ENCODE measurements at places on chromosomes 16 and 17. TPM values are rescaled to one million over a fixed set of nuclear protein-coding genes. Genes with fewer than 3 reads are reported as not detected.

GRCh38 chr16:87002717-87003413 is 314.3 kb downstream of the C16orf95 start:
- DNase-seq = peak; percentile 16

Gene GLTPD2
- not detected for total RNA-seq

- DNase-seq = no peak
These were observed 8.0 kb downstream of the TRPV2 start for GRCh38 chr17:16423226-16423872.

Gene ABCC11
- total RNA-seq = 0.05 TPM

Gene ARL5C
- not detected for total RNA-seq

DNA sequence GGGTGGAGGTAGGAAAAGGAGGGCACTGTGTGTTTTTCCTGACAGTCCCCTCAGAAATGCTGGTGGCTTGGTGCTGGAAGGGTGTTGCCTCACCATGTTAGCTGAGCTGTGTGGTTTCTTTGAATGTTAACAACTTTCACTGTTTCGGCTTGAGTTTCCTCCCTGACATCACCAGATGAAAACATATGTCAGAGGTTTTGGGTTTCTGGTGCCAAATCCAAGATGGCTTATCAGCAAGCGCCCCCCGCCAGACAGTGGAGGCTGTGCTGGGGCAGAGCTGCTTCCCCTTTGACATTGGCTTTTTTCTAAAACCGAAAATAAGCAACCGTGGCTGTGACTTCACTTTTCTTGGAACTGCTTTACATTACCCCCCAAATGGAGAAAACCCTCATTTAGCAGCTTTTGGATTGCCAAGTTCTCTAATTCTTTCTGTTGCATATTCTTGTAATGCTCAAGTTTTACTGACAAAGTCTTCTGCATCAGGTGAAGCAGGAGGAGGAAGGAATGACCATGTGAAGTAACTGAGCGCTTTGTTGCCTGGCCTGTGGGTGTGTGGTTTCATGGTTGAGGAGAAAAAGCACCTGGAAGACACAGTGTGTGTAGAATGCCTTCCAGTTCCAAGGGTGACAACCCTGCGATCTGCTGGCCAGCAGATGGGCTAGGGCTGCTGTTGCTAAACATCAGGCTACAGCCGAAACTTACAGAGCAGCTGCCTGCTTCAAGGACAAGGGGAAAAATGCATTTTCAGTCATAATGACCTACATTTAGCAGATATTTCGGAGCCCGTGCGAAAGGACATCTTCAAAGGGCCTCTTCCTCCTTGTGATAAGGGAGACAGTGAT is 9.7 kb downstream of the RMI2 start:
- DNase-seq = peak; percentile 43

DNA sequence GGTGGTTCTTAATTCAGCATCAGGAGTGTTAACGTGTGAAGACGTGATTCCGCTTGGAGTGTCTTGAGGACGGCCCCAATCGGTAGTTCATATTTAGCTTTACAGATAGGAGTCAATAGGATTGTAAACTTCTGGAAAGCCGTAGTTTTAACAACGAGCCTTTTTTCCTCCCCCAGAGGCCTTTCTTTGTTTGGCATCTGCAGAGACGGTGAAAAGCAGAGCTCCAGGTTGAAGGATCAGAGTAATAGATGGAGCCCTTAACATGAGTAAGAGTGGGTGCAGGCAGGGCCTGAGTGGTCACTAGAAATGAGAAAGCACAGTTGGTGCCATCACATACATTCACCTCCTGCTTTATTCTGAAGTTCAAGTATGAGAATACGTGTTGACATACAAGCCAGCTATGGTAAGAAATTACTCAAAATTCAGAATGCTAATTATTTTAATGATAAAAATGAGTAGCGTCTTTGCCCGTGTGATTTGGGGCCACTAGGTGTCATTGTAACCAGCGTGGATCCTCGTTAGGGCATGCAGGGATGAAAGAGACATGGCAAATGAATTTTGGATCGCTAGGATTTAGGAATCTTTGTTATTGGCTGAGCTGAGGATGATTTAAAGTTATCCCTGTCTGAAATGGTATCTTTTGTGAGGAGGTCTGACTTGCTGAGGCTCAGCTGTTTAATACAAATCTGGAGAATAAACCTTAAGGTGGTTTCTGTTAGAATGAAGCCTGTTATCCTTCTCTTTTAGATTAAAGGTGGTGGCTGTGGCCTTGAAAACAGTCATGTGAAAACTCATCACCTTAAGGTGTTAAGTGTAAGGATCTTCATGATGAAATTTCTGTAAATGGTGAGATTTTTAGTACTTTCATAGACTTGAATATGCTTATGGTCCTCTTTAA is 18.6 kb downstream of the PRCD start:
- no peak for DNase-seq

Gene CSH2
- total RNA-seq = not detected

DNA sequence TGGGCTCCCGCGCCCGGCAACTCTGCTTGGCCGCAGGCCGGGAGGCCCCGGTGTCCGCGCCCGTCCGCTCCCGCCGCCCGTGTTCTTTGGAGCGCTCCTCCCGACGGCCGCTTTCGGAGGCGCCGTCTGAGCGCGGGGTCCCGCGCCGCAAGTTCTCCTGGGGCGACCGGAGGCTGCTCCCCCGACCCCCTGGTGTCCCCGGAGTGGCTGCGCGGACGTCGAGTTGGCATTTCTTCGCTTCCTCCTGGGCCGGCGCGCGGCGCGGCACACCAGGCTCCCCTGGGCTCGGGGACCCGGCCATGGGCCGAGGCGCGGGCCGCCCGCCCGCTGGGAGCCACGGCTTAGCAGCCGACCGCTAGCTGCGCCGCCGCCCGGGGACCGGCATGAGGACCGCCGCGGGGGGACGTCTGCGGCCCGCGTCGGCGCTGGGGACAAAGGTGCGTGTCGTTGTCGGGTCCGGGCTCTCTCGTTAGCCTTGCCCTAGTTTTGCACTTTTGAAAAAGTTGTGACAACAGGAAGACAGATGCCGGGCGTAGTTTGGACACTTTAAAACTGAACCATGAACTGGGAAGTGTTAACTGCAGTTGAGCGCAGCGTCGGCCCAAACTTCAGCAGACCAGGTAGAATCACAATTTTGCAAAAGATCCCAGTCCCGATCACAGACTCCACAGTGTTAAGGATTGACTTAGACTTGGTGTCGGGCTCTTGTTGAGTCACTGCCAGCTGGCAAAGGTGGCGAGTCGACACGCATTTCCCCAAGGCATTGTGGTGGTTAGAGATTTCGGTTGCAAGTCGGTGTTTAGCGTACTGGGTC is 700 bp downstream of the UBN1 start:
- DNase-seq = peak; percentile 65

DNA sequence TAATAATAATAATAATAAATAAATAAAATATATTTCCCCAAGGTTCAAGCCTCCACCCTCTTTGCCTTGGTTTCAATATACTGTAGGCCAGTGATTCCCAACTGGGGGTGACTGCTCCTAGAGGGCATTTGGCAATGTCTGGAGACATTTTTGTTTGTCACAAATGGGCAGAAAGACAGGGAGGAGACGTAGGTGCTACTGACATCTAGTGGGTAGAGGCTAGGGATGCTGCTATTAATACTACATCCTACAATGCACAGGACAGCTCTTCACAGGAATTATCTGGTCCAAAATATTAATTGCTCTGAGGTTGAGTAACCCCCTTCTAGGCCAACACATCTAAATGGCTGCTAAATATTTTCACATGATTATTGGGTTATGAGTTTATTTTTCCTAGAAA is 12.8 kb upstream of the PRR14 start:
- DNase-seq = peak; percentile 53

Gene ITGAX
- 0.05 TPM for total RNA-seq

GRCh38 chr16:77825196-77825595 is 36.8 kb downstream of the VAT1L start:
- no peak for DNase-seq

DNA sequence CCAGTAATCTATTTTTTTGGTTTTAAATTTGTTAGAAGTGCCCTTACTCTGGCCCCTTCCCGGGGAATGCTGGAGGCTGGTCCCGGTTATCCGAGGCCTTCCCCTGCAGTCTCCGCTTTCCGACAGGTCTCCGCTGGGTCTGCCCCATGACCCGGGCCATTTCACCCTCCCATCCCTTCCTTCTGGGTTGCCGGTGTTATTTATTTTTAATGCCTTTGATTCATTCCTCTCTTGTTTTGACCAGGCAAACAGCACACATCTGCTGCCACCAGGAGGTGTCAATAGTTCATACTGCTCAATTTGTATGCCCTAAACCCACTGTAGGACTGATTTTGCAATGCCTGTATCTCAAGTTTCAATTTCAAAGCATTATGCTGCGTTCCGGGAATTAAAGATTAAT is 113.2 kb upstream of the IRX5 start:
- DNase-seq = peak; percentile 13

Gene SETD6
- total RNA-seq = 9.0 TPM

GRCh38 chr17:6426356-6427101 is 8.4 kb downstream of the AIPL1 start:
- DNase-seq = no peak

- DNase-seq = no peak
These were observed 32.9 kb upstream of the NFAT5 start for GRCh38 chr16:69532641-69533455.

DNA sequence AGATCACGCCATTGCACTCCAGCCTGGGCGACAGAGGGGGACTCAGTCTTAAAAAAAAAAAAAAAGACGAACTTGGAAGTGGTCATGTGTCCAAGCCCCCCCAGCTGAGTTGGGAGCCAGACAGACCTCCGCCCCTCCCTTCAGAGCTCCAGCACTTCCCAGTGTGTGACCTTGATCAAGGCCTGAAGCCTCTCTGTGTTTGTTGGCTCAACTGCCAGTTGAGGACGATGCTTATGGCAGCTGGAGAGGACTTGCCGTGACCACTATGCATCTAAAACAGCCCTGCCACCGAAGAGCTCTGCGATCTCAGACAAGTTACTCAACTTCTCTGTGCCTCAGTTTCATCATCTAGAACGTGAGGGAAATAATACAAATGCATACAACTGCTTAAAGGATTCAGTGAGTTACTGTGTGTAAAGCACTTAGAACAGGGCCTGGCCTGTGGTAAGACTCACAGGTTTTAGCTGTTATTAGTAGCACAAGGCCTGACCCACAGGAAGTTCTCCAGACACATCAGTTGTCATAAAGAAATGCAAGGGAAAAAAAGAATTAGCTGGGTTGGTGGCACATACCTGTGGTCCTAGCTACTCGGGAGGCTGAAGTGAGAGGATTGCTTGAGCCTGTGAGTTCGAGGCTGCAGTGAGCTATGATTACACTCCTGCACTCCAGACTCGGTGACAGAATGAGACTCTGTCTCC is 7.0 kb upstream of the IL27 start:
- DNase-seq = no peak

- DNase-seq = no peak
These were observed 15.6 kb upstream of the PDK2 start for GRCh38 chr17:50079334-50080095.

Gene MAPT
- under 0.01 TPM for total RNA-seq

DNA sequence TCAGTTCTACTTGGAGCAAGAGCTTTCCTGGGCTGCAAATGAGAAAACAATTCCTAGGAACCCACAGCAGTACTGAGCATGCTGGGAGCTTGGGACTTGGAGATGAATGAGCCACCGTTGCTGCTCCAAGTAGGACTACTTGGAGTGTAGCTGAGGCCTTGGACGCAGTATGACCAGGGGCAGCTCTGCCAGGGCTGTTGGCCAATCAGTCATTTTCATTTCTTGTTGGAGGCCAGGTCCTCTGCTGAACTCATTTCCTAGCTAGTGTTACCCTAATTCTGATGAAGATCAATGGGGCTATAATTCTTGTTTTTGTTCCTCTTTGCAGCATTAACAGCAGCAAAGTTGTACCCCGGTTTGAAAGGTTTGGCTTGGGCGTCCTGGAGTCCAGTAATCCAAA is 8.0 kb upstream of the LGALS9 start:
- no peak for DNase-seq

Gene MYOCD
- not detected for total RNA-seq

DNA sequence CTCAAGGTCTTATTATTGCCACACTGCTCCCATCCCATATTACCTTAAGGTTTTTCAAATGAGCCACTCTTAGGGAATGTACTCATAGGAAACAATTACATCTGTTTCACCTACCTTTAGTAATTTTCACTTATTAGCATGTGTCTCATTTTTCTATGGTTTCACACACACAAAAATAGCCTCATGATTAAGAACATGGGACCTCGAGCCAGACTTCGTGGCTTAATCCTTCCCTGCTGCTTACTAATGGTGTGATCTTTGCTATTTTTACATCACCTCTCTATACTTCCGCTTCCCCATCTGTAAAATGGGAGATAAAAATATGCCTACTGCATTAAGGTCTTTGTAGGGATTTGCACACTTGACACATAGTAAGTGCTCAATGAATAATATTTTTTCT is 38.5 kb downstream of the OTOA start:
- no peak for DNase-seq

GRCh38 chr16:759110-759910 is 1.2 kb upstream of the MSLN start:
- no peak for DNase-seq

GRCh38 chr16:74565378-74565777 is 41.5 kb downstream of the GLG1 start:
- DNase-seq = no peak

Gene NDEL1
- 38.0 TPM for total RNA-seq

Data from renal cortical epithelial cell (primary cell).